ENCODE measurements at places on chromosomes 11 and 22. TPM values are rescaled to one million over a fixed set of nuclear protein-coding genes. Genes with fewer than 3 reads are reported as not detected.

PLAAT5 gene
- 0.18 TPM for polyA plus RNA-seq

DNA sequence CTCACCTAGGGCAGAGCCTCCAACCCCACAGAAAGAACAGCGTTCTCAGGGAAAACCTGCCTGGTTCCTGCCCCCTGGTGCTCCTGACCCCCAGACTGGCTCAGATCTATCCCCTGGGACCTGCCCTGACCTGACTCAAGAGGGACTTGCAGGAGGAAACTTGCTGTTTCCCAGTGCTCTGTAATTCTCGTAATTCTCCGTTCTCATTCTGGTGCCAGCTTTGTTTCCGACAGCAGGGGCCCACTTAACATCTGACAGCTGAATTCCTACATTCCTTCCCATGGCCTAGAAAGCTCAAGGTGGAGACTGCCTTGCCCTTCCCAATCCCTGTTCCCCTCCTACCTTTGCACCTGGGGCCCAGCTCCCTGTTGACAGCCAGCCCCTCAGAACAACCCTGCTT, 12.5 kb upstream of the CSF2RB start:
- no peak for DNase-seq

GRCh38 chr11:59813364-59813763, 2.8 kb upstream of the MRPL16 start:
- no peak for DNase-seq

DNA sequence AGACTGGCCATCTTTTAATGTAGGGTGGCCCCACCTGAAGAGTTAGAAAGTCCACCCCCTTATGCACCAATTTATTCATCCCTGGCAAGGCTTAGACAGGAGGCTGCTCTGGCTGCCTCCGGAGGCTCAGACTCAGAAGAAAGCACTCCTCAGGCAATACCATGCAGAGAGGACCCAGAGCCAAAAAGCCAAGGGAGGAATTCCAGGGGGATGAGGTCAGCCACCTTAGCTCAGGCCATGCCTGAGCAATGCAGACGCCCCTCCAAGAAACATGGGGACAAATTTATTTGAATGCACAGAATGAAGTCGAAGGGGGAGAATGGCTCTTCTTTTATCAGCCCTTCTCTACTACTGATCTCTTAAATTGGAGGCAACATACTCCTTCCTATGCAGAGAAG, 39.7 kb upstream of the GLYAT start:
- no peak for DNase-seq

- DNase-seq, result no peak
Observed at GRCh38 chr22:17988800-17989513, 35.4 kb downstream of the MICAL3 start.

Data from hepatocyte (in vitro differentiated cells).